ENCODE measurements at places on chromosomes 2 and 18. TPM values are rescaled to one million over a fixed set of nuclear protein-coding genes. Genes with fewer than 3 reads are reported as not detected.

- no peak overlapping the region for H3K4me3 ChIP-seq
- H3K27me3 ChIP-seq, result no peaks in the 10 kb centered on the region
- no peak overlapping the region for H3K27ac ChIP-seq
- DNase-seq, result no peak
- no peaks in the 10 kb centered on the region for H3K36me3 ChIP-seq
Observed at GRCh38 chr18:7980656-7981055, 413.5 kb downstream of the PTPRM start.

ST8SIA5 gene
- total RNA-seq, result not detected

- H3K27me3 ChIP-seq, result no peaks in the 10 kb centered on the region
- H3K27ac ChIP-seq, result no peak overlapping the region
- no peak overlapping the region for H3K4me3 ChIP-seq
- no peaks in the 10 kb centered on the region for H3K4me1 ChIP-seq
- H3K36me3 ChIP-seq, result no peaks in the 10 kb centered on the region
Observed at GRCh38 chr2:83051538-83052170, 1407.4 kb downstream of the SUCLG1 start.

ARHGAP28 gene
- total RNA-seq, result not detected

- H3K36me3 ChIP-seq, result no peaks in the 10 kb centered on the region
- no peak overlapping the region for H3K4me3 ChIP-seq
- no peaks in the 10 kb centered on the region for H3K4me1 ChIP-seq
- peaks cover 8% of the 10 kb centered on the region for H3K27me3 ChIP-seq
- no peak for DNase-seq
Observed at GRCh38 chr2:201608021-201608420, 35.3 kb downstream of the TMEM237 start.

GRCh38 chr2:63875131-63875527 lies 33.4 kb downstream of the UGP2 start:
- no peak for DNase-seq
- H3K36me3 ChIP-seq, result peaks cover 36% of the 10 kb centered on the region
- peaks cover 14% of the 10 kb centered on the region for H3K4me1 ChIP-seq
- H3K27me3 ChIP-seq, result no peaks in the 10 kb centered on the region

DNA sequence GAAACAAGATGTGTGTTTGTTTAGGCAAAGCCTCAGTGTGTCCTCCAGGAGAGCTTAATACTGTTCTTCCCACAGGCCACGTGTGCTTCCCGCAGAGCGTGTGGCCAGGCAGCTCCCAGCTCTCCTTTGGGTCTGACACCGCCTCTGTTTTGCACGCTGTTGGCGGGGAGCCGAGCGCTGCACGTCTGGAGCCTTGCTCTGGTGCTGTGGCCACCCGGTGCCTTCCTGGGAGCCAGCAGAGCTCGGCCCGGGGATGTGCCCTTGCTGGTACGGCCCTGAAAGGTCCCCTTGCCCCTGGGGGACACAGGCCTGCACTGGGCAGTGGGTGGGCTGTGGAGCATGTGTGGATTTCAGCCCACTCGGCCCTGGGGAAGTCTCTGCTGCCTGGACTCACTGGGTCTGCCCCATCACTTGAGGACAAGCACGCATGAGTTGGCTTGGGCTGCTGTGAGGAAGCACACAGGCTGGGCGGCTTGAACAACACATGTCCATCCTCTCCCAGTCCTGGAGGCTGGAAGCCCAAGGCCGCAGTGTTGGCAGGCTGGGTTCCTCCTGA lies 160.7 kb upstream of the HDAC4 start:
- no peak for DNase-seq
- no peaks in the 10 kb centered on the region for H3K4me1 ChIP-seq
- H3K27me3 ChIP-seq, result peaks cover 10% of the 10 kb centered on the region
- H3K4me3 ChIP-seq, result no peak overlapping the region
- H3K27ac ChIP-seq, result no peak overlapping the region

GRCh38 chr2:118130385-118130784 lies 42.1 kb downstream of the INSIG2 start:
- H3K27ac ChIP-seq, result no peak overlapping the region
- peaks cover 26% of the 10 kb centered on the region for H3K27me3 ChIP-seq
- H3K4me1 ChIP-seq, result no peaks in the 10 kb centered on the region
- H3K4me3 ChIP-seq, result no peak overlapping the region
- peaks cover 1% of the 10 kb centered on the region for H3K36me3 ChIP-seq

ALK gene
- not detected for total RNA-seq

GRCh38 chr18:23798249-23798648 lies 109.0 kb downstream of the LAMA3 start:
- no peak overlapping the region for H3K27ac ChIP-seq
- no peaks in the 10 kb centered on the region for H3K27me3 ChIP-seq
- no peak overlapping the region for H3K4me3 ChIP-seq
- no peak for DNase-seq
- no peaks in the 10 kb centered on the region for H3K36me3 ChIP-seq
- no peaks in the 10 kb centered on the region for H3K4me1 ChIP-seq

STPG4 gene
- not detected for total RNA-seq

DNA sequence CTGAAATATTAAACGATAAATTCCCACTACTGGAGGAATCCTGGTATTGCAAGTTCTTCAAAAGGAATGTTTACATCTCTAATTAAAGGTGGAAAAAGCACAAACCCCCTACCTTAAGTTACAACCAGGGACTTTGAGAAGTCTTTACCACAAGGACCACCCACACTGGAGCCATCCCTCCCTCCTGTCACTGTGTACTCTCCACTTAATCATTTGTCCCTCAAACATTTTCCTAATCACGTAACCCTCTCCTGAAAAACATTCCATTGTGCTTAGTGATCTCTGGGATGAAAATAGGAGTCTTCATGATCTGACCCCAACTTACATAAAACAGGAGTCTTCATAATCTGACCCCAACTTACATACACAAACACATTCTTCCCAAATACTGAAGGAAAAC lies 85.7 kb downstream of the SUCLG1 start:
- no peak for DNase-seq
- no peak overlapping the region for H3K4me3 ChIP-seq
- H3K4me1 ChIP-seq, result no peaks in the 10 kb centered on the region

GRCh38 chr2:159557437-159558034 lies 58.8 kb downstream of the BAZ2B start:
- H3K36me3 ChIP-seq, result no peaks in the 10 kb centered on the region
- no peak overlapping the region for H3K27ac ChIP-seq
- no peak overlapping the region for H3K4me3 ChIP-seq
- no peaks in the 10 kb centered on the region for H3K27me3 ChIP-seq
- DNase-seq, result no peak

TNS1 gene
- 0.89 TPM for total RNA-seq

EFR3B gene
- total RNA-seq, result 0.08 TPM

GREB1 gene
- total RNA-seq, result 0.52 TPM

DNA sequence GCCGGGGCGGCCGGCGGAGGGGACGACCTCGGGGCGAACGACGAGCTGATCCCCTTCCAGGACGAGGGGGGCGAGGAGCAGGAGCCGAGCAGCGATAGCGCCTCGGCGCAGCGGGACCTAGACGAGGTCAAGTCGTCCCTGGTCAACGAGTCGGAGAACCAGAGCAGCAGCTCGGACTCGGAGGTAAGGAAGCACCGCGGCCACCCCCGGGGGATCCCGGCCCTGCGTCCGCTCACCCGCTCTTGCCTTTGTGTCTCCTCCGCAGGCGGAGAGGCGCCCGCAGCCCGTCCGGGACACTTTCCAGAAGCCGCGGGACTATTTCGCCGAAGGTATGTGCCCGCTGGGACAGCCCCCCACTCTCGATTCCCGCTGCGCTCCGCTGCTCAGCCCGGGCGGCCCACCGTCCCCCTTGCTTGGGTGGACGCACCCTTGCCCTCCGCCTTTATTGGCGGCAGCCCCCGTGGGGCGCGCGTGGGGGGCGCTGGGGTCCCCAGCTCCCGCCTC lies 611 bp downstream of the TCF7L1 start:
- H3K27ac ChIP-seq, result no peak overlapping the region
- H3K36me3 ChIP-seq, result no peaks in the 10 kb centered on the region
- H3K4me3 ChIP-seq, result peak overlapping the region; percentile 32
- DNase-seq, result peak; percentile 21

ABCG8 gene
- not detected for total RNA-seq

DNA sequence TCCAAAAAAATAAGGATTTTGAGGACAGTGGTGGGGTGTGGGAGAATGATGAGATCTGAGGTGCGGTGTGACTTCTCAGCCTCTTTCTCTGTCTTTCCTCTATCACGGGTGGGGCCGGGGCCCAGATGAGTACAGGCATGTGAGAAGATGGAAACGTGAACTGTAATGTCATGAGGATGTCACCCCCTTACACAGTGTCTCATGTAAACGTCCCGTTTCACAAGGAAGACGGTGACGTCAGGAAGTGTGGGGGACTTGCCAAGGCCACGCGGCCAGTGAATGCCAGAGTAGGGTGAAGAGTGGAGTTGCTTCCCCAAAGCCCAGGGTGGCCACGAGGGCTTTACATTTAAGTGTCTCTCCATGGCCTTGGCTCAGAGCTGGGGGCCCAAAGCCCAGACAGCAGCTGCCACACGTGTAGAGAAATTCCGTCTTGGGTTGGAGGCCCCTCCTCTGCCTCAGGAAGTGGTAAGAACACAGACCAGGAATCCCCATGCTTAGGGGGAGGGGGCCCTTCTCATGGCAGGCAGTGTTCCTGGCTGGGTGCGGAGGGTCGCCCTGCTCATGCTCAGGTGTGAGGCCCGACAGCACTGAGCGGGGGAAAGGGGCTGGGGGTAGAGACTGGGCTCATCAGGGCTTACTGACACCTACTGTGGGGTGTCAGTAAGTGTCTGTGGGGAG lies 80.9 kb upstream of the SMAD7 start:
- peaks cover 12% of the 10 kb centered on the region for H3K4me1 ChIP-seq
- H3K27me3 ChIP-seq, result peaks cover 3% of the 10 kb centered on the region
- H3K27ac ChIP-seq, result peak overlapping the region; percentile 74
- peak; percentile 22 for DNase-seq

GRCh38 chr2:3639015-3639630 lies 18.9 kb upstream of the ALLC start:
- H3K4me1 ChIP-seq, result peaks cover 9% of the 10 kb centered on the region
- no peaks in the 10 kb centered on the region for H3K36me3 ChIP-seq
- no peak overlapping the region for H3K4me3 ChIP-seq
- H3K27ac ChIP-seq, result no peak overlapping the region

CPLX4 gene
- not detected for total RNA-seq

HS1BP3 gene
- total RNA-seq, result 6.0 TPM

GRCh38 chr2:233223059-233223894 lies 28.2 kb upstream of the ATG16L1 start:
- H3K36me3 ChIP-seq, result no peaks in the 10 kb centered on the region
- H3K4me3 ChIP-seq, result no peak overlapping the region
- no peaks in the 10 kb centered on the region for H3K27me3 ChIP-seq
- no peak overlapping the region for H3K27ac ChIP-seq
- DNase-seq, result no peak

DNA sequence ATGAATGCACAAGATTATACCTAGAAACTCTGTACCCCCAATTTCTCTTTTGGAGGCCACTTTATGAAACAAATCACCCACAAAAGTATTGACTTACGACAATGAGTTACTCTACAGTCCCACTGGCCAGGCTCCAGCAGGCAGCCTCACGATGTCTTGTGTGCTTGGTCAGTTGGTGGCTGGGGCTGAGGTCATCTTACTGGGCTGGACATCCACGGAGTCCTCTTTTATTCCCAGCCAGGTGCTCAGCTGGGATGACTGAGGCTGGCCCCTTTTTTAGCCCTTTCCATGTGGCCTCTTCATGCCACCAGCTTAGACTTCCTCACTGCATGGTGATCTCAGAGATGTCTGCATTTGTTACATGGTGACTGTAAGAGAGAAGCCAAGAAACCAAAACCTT lies 8.9 kb upstream of the ID2 start:
- no peak overlapping the region for H3K27ac ChIP-seq
- H3K4me1 ChIP-seq, result peaks cover 10% of the 10 kb centered on the region
- peaks cover 10% of the 10 kb centered on the region for H3K36me3 ChIP-seq
- no peak for DNase-seq
- no peak overlapping the region for H3K4me3 ChIP-seq

DNA sequence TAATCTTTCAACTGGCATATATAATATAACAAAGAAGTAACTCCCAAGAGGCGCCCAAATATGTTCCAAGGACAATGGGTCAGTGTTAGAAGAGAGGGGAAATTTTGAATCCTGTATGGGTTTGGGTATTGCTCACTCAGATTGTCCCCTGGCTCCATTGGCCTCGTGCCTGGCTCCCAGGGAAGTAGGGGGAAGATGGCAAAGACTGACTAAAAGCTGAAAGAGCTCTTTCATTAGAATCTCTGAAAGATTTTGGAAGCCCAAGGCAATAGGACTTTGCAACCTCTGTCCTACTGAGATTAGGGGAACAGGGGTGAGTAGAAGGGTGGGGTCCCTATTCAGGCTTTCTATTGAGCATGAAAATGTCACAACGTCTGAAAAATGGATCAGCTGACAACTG lies 1272.8 kb upstream of the ZEB2 start:
- no peak for DNase-seq
- H3K4me3 ChIP-seq, result no peak overlapping the region
- no peaks in the 10 kb centered on the region for H3K36me3 ChIP-seq
- H3K27me3 ChIP-seq, result no peaks in the 10 kb centered on the region

EPHA4 gene
- total RNA-seq, result 0.20 TPM

GRCh38 chr2:36178384-36178783 lies 177.2 kb upstream of the CRIM1 start:
- DNase-seq, result no peak
- no peak overlapping the region for H3K27ac ChIP-seq
- peaks cover 2% of the 10 kb centered on the region for H3K4me1 ChIP-seq
- H3K36me3 ChIP-seq, result no peaks in the 10 kb centered on the region

DNA sequence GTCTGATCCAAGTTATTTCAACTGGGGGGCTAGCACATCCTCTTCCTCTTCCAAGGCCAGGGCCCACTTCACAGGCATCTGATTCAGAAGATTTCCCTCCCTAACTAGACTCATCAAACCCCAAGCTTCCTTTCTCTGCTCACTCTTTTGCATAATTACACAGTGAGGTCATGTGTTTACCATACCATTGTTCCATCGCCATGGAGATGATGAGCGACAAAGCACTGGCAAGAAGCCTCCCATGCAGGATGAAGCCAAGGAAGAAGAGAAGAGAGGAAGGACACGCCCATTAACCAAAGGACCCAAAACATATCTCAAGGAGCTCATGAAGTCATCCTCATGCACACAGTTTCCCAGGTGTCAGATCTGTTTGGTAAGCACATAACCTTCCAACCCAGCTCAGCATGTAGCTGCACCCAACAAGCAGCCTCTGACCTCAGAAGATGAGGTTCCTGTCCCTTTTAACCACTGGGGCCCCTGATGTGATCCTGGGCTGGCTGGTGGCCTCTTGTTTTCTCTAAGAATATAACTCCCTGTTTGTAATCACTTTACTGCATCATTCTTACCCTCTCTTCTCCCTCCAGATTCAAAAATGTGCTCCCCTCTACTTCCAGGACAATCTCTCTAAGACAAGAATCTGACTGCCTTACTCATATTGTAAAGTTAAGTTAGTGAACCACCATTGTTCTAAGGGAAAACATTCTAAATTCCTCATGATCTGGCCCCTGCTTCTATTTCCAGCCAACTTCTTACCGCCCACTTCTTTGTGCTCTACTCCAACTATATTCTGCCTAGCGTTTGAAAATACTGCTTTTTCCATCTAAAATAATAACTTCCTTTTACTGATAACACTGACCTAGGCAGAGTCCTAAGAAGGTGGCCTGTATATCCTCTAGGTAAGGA lies 190.1 kb downstream of the TTC32 start:
- peaks cover 19% of the 10 kb centered on the region for H3K27me3 ChIP-seq
- H3K4me1 ChIP-seq, result peaks cover 2% of the 10 kb centered on the region
- no peak overlapping the region for H3K27ac ChIP-seq

- no peaks in the 10 kb centered on the region for H3K4me1 ChIP-seq
- H3K4me3 ChIP-seq, result no peak overlapping the region
- DNase-seq, result no peak
- peaks cover 3% of the 10 kb centered on the region for H3K27me3 ChIP-seq
- no peak overlapping the region for H3K27ac ChIP-seq
Observed at GRCh38 chr2:165193178-165193777, 10.6 kb downstream of the SCN3A start.

CTAGE1 gene
- total RNA-seq, result not detected
